ENCODE measurements at places on chromosomes 3 and 15.

DNA sequence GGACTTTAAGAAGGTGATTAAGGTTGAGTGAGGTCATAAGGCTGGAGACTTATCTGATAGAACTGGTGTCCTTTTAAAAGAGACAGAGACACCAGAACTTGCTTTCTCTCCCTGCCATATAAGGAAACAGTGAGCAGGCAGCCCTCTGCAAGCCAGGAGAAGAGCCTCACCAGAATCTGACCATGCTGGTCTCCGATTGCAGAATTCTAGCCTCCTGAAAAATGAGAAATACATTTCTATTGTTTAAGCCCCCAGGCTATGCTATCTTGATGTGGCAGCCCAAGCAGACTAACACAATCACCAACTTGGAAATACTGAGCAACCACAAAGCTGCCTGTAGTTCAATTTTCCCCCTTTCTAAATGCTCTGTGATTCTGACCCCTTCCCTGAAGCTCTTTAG, 161.4 kb upstream of the RARB start:
- no peak for DNase-seq

DNA sequence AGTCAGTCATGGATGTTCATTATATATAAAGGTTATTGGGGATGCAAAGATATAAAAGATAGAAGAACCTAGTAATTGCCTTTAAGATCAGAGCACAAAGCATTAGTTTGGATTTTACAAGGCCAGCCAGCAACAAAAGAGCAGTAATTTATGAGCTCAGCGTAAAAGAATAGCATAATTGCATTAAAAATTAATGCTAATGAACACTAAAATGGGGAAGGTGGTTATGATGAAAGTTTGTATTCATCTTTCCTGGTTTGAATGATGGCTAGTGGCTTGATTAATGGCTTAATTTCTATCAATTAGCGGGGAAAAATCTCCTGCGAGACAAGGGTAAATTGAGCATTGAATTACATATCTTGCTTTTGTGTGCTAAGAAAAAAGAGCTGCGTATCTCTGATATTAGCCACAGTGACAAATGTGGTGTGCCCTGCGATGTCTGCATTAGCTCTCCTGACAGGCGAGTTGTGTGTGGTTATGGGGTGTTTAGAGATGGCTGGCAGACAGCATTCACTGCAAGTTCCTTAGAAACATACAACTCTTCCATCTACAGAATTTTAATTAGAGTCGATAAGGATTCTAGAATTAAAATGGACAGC, 42.8 kb upstream of the MLF1 start:
- no peak for DNase-seq

DNA sequence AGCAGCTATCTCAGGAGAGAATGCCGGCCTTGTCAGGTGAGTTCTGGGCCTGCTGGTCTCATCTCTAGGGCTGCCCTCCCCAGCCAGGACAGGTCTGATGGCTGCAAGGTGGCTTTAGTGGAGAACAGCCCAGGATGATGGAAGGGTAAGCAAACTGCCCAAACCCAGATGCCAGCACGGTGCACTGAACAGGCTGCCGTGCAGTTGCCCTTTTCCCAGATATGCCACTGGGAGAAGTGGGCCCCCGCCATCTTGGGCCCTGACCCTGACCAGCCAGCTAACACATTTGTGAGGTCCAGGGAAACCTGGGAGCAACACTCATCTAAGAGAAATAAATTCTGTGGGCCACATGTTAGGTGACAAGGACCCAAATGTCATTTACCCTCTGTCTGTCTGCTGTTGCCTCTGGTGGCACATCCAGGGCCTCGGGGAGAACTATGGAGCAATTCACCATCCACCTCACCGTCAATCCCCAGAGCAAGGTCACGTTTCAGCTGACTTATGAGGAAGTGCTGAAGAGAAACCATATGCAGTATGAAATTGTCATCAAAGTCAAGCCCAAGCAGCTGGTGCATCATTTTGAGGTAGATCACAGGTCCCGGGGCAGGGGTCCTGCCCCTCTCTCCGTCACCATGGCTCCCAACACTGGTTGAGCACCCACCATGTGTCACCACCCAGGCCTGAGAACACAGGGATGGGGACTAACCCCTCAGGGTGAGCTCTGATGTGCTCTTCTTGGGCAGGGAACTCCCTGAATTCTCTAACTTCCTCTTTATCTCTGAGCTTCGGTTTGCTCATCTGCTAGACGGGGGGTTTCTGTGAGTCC, 1.8 kb downstream of the ITIH1 start:
- DNase-seq = no peak

GRCh38 chr3:50212502-50212901, 7.4 kb downstream of the SLC38A3 start:
- DNase-seq = no peak

GRCh38 chr15:26129852-26130251, 266.7 kb upstream of the ATP10A start:
- no peak for DNase-seq

- no peak for DNase-seq
Observed at GRCh38 chr3:192042116-192042515, 581.2 kb downstream of the PYDC2 start.

GRCh38 chr15:89900849-89901248, 7.1 kb upstream of the AP3S2 start:
- DNase-seq = no peak

GRCh38 chr3:38563070-38563885, 67.1 kb downstream of the EXOG start:
- DNase-seq = no peak
